CD8-positive, alpha-beta T cell (primary cell): ENCODE measurements at places on chromosomes 13 and 19. TPM values are rescaled to one million over a fixed set of nuclear protein-coding genes. Genes with fewer than 3 reads are reported as not detected.

The CHAF1A gene
- 26.3 TPM for total RNA-seq

The COL4A2 gene
- total RNA-seq, result not detected

The PABPC3 gene
- total RNA-seq, result 1.4 TPM

The YJEFN3 gene
- total RNA-seq, result 4.3 TPM

The NCAN gene
- total RNA-seq, result not detected

The GNA15 gene
- total RNA-seq, result 6.7 TPM

The GPR12 gene
- total RNA-seq, result not detected

The KIR2DL3 gene
- total RNA-seq, result 0.19 TPM

The TJP3 gene
- 3.4 TPM for total RNA-seq

The ZNF665 gene
- 1.5 TPM for total RNA-seq

The ABHD17A gene
- 204 TPM for total RNA-seq

The SERPINE3 gene
- total RNA-seq, result not detected

The FCER2 gene
- 2.3 TPM for total RNA-seq

The ATG4D gene
- 91.1 TPM for total RNA-seq

The MUC16 gene
- 0.03 TPM for total RNA-seq

The ACP7 gene
- not detected for total RNA-seq

The C19orf67 gene
- not detected for total RNA-seq

The LSR gene
- 99.5 TPM for total RNA-seq

The PSPN gene
- 0.92 TPM for total RNA-seq

The CLIP3 gene
- total RNA-seq, result 0.98 TPM

The CPB2 gene
- not detected for total RNA-seq

The ZNF283 gene
- 1.4 TPM for total RNA-seq

The AP1M2 gene
- not detected for total RNA-seq

The BRCA2 gene
- total RNA-seq, result 3.6 TPM

The GPC6 gene
- not detected for total RNA-seq

The PAK4 gene
- 7.8 TPM for total RNA-seq

The PRODH2 gene
- not detected for total RNA-seq
